Kidney epithelial cell (primary cell): ENCODE measurements at places on chromosomes 7 and 10. TPM values are rescaled to one million over a fixed set of nuclear protein-coding genes. Genes with fewer than 3 reads are reported as not detected.

The PRPS1L1 gene
- total RNA-seq, result not detected in 2 replicates

The CALHM1 gene
- not detected in 2 replicates for total RNA-seq

The SAP25 gene
- 0.62 TPM in 1 of 2 replicates, not detected in the other for total RNA-seq

The FBXL13 gene
- total RNA-seq, result 3.1 and 3.6 TPM in 2 replicates

The MRLN gene
- not detected in 2 replicates for total RNA-seq

The AGR2 gene
- total RNA-seq, result 7.4 and 20.2 TPM in 2 replicates

The NUTM2B gene
- 2.0 TPM in 1 of 2 replicates, not detected in the other for total RNA-seq

The LRIT2 gene
- total RNA-seq, result not detected in 2 replicates

The AS3MT gene
- 4.4 and 5.7 TPM in 2 replicates for total RNA-seq

The KCP gene
- 1.3 and 1.4 TPM in 2 replicates for total RNA-seq

The DBF4 gene
- 17.0 and 22.8 TPM in 2 replicates for total RNA-seq
